ENCODE measurements at places on chromosomes 12 and 14. TPM values are rescaled to one million over a fixed set of nuclear protein-coding genes. Genes with fewer than 3 reads are reported as not detected.

The TMED10 gene
- total RNA-seq, result 111 TPM

The PLEKHG7 gene
- total RNA-seq, result 23.2 TPM

The PAWR gene
- 110 TPM for total RNA-seq

The RERG gene
- total RNA-seq, result not detected

The OR4M1 gene
- not detected for total RNA-seq

The EPYC gene
- total RNA-seq, result not detected

The CLEC1B gene
- not detected for total RNA-seq

Measured in B cell (primary cell).